Stimulated activated CD8-positive, alpha-beta memory T cell treated with anti-CD3 and anti-CD28 coated beads, Interleukin-7, amount 100 ng/mL, for 1 hour (primary cell): ENCODE measurements at places on chromosomes 5 and 9.

GRCh38 chr9:18726546-18726945, 252.6 kb downstream of the ADAMTSL1 start:
- no peak for DNase-seq

DNA sequence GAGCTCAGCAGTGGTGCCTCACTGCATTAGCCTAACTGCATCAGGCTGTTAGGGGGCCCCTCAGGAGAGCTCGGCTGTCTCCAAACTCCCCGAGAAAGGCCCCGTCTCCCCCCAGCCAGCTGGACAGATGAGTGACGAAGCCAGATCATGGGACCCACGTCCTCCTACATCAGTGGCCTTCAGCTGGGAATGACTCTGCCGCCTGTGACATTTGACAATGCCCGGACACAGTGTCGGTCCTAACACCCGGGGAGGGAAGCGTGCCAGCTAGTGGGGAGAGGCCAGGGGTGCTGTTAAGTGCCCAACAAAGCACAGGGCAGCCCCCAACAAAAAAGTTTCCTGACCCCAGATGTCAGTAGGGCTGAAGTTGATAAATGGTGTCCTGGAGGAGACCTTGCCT, 375.2 kb upstream of the IRX2 start:
- DNase-seq = no peak

DNA sequence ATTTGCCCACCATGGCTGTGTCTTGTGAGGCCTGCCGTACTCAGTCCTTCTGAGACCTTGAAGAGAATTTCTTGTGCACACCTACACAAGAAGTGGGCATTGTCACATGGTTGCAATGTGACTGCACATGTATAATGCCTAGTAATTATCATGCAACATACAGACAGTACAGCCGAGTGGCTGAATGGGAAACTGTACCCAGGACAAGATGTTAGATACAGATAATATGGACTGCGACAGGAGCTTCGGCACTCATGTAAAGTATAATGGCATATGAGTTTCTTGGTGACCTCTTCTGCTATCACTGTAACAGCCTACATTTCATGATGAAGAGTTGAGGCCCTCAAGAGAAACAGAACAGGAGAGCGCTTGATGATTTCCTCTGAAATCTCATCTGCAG, 4.8 kb upstream of the PRKACG start:
- no peak for DNase-seq

DNA sequence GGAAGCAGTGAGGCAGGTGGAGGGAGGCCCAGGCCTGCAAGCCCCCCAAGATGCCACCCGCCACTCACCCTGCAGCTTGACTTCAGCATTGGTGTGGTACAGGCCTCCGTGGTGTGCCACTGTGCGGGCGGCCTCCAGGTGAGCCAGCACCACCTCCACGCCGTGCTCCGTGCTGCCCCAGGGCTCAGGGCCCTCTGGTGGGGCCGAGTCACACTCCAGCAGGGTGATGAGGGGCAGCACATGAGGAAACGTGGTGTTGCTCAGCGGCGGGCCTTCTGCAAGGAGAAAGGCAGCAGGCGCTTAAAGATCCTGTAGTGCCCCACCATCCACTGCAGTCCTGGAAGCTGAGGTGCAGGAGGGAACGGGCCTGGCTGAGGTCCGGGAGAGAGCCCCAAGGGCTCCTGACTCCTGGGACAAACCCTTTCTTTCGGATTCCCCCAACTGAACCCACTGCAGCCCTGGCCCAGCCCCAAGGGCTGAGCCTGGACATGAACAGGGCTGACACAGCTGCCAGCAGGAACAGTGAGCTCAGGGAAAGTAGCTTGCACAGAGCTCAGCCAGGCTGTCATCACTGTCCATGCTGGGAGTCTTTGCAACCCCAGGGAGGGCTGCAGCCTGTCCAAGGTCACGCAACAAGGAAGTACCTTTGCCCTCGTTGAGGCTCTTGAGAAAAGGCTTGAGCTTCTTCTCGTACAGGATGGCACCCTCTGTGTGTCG, 4.7 kb upstream of the TOR2A start:
- DNase-seq = no peak

DNA sequence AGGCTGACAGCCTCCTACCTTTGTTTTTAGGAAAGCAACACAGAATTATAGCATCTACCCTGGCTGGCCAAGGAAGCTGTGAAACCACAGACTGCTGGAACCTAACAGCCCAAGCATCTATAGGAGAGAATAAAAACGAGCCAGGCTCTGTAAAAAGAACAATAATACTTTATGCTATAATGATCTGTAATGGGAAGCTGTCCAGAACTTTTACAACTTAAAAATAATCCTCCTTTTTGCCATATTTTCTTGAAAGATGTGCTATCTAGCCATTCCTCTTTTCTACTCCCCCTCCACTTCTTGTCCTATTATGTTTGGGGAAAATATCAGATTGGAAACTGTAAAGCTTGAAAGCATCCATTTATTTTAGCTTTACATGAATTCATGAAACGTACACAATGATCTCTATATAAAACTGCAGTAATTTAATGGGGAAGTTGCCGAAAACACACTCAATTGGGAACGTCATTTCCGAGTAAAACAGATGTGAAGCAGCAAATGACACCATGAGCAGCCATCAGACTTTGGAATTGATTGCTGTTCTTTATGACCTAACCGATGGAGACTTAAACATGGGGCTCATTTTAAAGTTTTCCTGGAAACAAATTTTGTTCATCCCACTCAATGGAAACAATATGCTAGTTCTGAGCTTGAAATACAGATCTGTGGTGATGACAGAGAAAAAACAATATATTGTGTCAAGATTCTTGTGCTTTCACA, 450.3 kb upstream of the CLINT1 start:
- DNase-seq = no peak

DNA sequence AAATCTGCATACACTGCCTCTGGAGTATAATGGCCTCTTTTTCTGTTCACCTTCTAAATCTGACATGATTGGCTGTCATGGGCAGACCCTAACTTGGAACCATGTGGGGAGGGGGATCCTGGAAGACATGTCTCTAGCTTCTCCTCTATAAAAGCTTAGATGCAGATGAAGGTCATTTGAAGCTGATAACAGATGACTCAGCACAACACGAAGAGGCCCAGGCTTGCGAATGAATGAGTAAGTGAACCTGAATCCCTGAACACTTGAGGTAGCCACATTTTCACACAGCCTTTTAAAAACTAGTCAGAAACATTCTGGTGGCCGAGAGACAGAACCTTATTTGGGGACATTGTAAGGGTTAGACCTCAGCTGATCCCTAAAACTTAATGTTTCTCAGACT, 282.6 kb downstream of the ELAVL2 start:
- no peak for DNase-seq

DNA sequence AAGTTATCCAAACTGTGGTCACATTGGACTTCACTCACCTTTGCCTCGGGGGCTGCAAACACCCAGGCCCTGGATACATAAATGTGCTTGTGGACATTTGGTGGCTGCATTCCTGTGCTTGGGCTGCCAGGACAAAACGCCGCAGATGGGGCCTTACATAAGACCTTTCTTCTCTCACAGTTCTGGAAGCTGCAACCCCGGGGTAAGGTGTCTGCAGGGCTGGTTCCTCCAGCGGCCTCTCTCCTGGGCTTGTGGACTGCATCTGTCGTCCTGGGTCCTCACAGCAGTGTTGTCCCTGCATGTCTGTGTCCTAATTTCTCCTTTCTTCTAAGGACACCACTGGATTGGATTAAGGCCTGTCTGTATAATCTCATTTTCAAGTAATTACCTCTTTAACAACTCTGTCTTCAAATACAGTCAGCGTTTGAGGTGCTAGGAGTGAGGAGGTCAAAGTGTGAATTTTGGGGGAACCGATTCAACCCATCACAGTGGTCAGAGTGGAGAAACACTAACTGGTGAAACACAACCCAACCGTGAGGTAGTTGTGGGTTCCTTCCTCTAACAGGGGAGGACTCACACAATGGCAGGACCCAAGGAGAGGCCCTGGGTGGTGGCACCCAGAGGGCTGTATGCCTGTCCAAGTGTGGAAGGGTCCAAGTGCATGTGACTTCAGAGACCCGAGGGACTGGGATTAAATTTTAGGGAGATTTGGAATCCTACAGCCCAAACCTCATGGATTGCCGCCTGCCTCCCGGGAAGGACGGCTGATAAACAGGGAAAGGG, 415.6 kb downstream of the IRX2 start:
- no peak for DNase-seq

- no peak for DNase-seq
Measured at GRCh38 chr5:6394429-6395101, 16.2 kb upstream of the MED10 start.

DNA sequence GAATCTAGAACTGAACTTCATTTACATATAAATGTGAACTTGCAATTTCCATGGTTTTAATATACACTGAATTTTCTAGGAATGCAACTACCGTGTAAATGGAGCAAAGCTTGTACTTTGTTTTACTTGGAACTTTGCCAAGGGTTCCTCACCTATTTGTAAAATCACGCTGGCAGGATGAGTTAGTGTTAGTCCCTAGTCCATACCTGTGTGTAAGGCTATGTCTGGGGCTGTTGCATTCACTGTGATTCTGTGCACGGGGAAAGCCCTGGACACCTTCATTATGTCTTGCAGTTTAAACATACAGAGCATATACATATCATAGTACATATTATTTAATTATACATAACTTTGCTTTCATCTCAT, 119.9 kb downstream of the PAX5 start:
- DNase-seq = no peak

- no peak for DNase-seq
Measured at GRCh38 chr9:20369391-20369790, 252.9 kb downstream of the MLLT3 start.

DNA sequence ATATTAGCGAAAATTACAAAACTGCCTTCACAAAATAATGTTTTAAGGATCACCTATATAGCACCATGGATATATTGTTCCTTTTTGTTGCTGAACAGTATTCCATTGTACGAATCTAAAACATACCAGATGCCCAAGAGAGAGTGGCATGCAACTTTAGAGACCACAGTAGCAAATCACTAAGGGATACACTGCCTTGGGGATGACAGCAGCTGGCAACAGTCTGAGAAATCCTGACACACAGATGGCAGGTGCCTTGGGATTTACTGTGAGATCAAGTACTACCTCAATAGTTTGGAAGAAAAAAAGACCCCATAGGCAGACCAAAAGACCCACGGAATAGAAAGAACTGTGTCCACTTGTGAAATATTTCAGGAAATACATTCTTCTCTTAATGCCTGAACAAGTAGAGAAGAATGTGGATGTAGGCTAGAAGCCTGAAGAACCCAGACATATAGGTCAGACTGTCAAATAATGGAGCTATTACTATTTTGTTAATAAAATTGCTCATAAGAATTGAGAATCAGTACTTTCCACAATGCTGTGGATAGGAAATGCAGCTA, 53.4 kb downstream of the PLPP1 start:
- DNase-seq = no peak

GRCh38 chr5:67808340-67808739, 407.2 kb upstream of the PIK3R1 start:
- DNase-seq = no peak

GRCh38 chr5:73603998-73604397, 22.0 kb upstream of the ARHGEF28 start:
- DNase-seq = no peak

GRCh38 chr5:75571547-75571946, 39.7 kb upstream of the ANKDD1B start:
- DNase-seq = no peak

DNA sequence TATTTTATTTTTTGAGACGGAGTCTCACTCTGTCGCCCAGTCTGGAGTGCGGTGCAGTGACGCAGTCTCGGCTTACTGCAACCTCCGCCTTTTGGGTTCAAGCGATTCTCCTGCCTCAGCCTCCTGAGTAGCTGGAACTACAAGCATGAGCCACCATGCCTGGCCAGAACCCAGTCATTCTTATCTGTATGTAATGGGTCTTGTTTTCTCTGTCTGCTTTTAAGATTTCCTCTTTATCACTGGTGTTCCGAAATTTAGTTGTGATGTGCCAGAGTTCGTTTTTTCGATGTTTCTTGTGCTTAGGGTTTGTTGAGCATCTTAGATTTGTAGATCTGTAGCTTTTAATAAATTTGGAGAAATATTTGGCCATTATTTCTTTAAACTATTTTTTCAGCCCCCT, 19.2 kb downstream of the SLC25A25 start:
- no peak for DNase-seq

DNA sequence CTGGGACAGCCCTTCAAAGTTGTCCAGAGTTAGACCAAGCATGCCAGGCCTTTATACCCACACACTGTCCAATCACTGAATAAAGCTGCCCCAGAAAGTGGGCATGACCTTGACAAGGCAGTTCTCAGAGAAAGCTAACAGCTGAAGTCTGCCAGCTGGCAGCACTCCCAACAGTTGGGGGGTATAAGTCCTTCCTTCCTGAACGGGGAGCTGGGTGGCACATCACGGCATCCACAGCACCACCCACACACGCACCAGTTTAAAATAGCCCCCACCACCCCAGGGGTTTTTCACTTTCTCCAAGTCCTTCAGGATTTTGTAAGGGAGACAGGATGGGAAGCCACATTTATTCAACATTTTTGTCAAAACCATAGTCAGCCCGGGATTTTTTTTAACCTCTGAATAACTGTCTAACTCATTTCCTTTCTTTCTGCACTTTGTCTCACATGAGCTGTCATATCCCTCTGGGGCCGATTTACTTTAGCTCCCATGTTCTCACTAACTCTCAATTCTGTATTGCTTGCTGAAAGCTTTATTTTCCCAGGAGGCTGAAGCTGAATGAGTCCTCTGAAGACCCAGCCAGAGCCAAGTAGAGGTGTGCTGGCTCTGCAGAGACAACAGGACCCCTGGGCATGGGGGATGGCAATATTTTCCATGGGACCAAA, 15.4 kb downstream of the FAM81B start:
- no peak for DNase-seq

GRCh38 chr5:37638897-37639296, 200.9 kb downstream of the GDNF start:
- no peak for DNase-seq

DNA sequence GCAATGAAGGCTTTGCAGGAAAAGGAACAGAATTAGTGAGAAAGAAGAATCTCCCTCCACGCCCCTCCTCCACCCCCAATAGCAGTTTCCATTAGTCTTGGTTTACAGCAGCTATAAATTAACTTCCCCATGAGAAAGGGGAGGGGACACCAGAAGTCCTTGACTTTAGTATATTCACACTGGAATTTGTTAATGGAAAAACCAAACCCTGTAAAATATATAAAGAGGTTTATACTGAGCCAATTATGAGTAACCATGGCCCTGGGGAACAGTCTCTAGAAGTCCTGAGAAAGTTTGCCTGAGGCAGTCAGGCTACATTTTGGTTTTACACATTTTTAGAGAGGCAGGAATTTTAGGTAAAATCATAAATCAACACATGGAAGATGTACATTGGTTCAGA, 88.5 kb downstream of the ALDH1A1 start:
- DNase-seq = no peak
